ENCODE measurements at places on chromosomes 5 and 9.

DNA sequence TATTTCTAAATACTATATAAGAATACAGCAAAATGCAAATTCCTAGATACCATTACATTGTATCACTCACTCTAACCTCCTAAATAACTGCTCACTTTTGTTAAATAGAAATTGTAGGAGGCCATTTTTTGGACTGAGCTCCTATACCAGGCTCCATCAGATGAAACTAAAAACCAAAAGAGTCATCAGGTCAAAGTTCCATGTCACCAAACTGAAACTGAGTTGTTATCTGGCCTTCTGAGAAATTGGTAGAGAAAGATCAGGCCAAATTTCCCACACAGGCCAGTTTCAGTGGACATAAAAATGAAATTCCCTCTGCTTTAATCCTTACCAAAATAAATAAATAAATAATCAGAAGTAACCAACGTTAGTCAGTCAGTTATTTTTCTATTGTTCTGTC is 13.8 kb upstream of the SNX2 start:
- no peaks in the 10 kb centered on the region for H3K27me3 ChIP-seq
- H3K27ac ChIP-seq: no peak overlapping the region
- no peak for DNase-seq
- H3K4me3 ChIP-seq: no peak overlapping the region

DNA sequence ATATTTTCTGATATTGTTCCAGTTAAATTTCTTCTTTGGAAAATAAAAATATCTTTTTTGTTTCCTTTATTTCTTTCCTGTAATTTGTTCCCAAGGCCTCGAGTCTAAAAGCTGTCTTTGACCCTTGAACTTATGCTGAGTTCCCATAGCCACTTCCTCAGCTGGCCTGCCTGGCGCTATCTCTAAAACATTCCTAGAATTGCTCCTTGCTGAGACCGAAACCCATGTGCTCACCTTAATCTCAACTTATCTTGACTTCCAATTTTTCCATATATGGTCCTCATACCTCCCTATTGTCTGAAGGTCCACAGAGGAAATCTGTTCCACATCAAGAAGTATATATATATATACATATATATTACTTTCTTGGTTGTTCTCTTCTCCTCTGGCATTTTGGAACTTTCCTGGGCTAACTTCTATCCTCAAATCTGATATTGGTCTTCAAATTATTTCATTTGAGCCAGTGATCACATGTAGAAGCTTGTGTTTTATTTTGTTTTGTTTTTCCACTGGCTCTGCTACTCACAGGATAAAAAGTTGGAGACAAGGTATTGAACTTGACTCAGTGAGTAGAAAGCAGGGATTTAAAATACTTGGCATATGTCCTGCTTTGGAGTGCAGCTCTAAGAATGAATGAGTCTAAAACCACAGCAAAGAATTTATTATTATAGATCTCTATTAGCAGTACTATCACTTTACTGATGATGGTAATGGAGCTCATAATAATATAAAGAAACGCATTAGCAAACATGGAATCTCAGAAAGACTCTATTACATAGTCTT is 45.2 kb downstream of the ENC1 start:
- H3K4me1 ChIP-seq: no peaks in the 10 kb centered on the region
- peaks cover 27% of the 10 kb centered on the region for H3K27me3 ChIP-seq
- H3K27ac ChIP-seq: no peak overlapping the region
- H3K36me3 ChIP-seq: no peaks in the 10 kb centered on the region
- H3K4me3 ChIP-seq: no peak overlapping the region
- no peak for DNase-seq

- no peak overlapping the region for H3K4me3 ChIP-seq
- no peaks in the 10 kb centered on the region for H3K27me3 ChIP-seq
- no peaks in the 10 kb centered on the region for H3K4me1 ChIP-seq
- H3K36me3 ChIP-seq: peaks cover 7% of the 10 kb centered on the region
Measured at GRCh38 chr5:69213513-69214215, 21.0 kb upstream of the CDK7 start.

DNA sequence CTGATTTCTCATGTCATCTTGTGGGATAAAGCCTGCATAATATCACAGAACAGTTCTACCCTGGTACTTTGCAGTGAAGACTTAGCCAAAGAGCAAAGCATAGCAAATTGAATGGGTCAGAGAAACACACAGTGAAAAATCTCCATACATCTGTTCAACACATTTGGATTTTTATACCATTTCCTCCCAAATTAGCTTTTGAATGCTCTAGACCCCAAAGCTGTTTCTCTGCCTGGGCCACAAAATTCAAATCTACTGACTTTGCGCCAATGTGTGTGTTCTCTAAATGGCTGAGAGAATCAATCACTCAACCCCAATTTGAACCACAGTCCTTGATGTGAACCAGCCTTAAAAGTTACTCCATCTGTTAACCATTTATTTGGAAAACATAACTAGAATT is 236.9 kb upstream of the NFIL3 start:
- no peaks in the 10 kb centered on the region for H3K4me1 ChIP-seq
- peaks cover 28% of the 10 kb centered on the region for H3K27me3 ChIP-seq
- no peaks in the 10 kb centered on the region for H3K36me3 ChIP-seq

- no peaks in the 10 kb centered on the region for H3K4me1 ChIP-seq
- H3K27ac ChIP-seq: no peak overlapping the region
- no peaks in the 10 kb centered on the region for H3K27me3 ChIP-seq
- no peaks in the 10 kb centered on the region for H3K36me3 ChIP-seq
- no peak overlapping the region for H3K4me3 ChIP-seq
Measured at GRCh38 chr5:107764976-107765804, 94.5 kb upstream of the EFNA5 start.

GRCh38 chr5:54671681-54672080 is 154.1 kb downstream of the SNX18 start:
- DNase-seq: no peak
- peaks cover 7% of the 10 kb centered on the region for H3K36me3 ChIP-seq
- no peak overlapping the region for H3K27ac ChIP-seq
- no peak overlapping the region for H3K4me3 ChIP-seq

- no peak for DNase-seq
- no peak overlapping the region for H3K27ac ChIP-seq
- no peaks in the 10 kb centered on the region for H3K36me3 ChIP-seq
- H3K4me1 ChIP-seq: peaks cover 31% of the 10 kb centered on the region
Measured at GRCh38 chr5:96431376-96432187, 1.5 kb downstream of the PCSK1 start.

GRCh38 chr5:64744914-64745313 is 23.6 kb downstream of the SREK1IP1 start:
- no peak for DNase-seq
- peaks cover 3% of the 10 kb centered on the region for H3K4me1 ChIP-seq
- no peak overlapping the region for H3K27ac ChIP-seq

- no peak for DNase-seq
- no peak overlapping the region for H3K4me3 ChIP-seq
- H3K36me3 ChIP-seq: no peaks in the 10 kb centered on the region
- H3K4me1 ChIP-seq: peaks cover 5% of the 10 kb centered on the region
Measured at GRCh38 chr5:55927861-55928655, 66.7 kb downstream of the IL6ST start.

- no peak overlapping the region for H3K4me3 ChIP-seq
- H3K4me1 ChIP-seq: peaks cover 41% of the 10 kb centered on the region
- H3K27ac ChIP-seq: peak overlapping the region; percentile 49
- no peak for DNase-seq
- no peaks in the 10 kb centered on the region for H3K27me3 ChIP-seq
- H3K36me3 ChIP-seq: peaks cover 8% of the 10 kb centered on the region
Measured at GRCh38 chr9:94153905-94154304, 69.6 kb downstream of the PTPDC1 start.

GRCh38 chr9:86925686-86926085 is 21.6 kb downstream of the GAS1 start:
- H3K27ac ChIP-seq: no peak overlapping the region
- H3K4me1 ChIP-seq: no peaks in the 10 kb centered on the region
- H3K4me3 ChIP-seq: no peak overlapping the region
- H3K27me3 ChIP-seq: peaks cover 27% of the 10 kb centered on the region
- no peak for DNase-seq
